Hematopoietic multipotent progenitor cell treated with erythropoietin and hydrocortisone succinate and interleukin-3 and kit ligand, for 4 days (in vitro differentiated cells): ENCODE measurements at places on chromosomes 1 and 21.

DNA sequence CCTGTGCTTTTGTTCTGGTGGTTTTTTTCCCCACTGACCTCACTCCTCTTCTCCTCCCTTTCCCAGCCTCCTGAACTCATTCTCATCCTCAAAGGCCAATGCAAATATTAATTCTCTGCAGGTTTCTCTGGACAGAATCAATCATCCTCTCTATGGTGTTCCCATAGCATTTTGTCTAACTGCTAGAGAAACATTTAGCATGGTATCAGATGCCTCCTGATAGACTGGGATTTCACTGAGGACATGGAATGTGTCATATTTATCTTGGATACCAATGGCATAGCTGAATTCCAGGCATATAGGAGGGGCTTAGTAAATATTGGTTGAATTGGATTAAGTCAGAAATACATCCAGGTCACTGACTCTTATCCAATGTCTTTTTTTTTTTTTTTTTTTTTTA lies 46.1 kb upstream of the SRP9 start:
- no peak for DNase-seq

- DNase-seq = peak; percentile 97
Measured at GRCh38 chr1:33099290-33100118, 18.6 kb downstream of the AZIN2 start.

DNA sequence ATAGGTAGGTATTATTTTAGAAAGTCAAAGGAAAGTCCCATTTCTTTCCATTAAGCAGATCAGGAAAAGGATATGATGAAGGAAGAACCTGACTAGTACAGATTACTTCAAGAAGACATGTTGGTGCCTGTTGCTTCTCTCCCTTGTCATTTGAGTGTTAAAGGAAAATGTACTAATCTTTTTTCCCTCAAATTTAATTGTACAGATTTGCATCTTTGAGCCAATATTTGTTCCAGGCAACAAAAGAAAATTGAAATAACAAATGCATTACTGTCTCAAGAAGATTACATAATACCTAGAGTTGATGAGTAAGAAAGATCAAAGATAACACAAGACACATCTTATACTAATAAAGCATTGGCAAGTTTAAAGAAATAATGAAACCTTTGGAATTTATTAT lies 566.9 kb upstream of the ZP4 start:
- DNase-seq = no peak

DNA sequence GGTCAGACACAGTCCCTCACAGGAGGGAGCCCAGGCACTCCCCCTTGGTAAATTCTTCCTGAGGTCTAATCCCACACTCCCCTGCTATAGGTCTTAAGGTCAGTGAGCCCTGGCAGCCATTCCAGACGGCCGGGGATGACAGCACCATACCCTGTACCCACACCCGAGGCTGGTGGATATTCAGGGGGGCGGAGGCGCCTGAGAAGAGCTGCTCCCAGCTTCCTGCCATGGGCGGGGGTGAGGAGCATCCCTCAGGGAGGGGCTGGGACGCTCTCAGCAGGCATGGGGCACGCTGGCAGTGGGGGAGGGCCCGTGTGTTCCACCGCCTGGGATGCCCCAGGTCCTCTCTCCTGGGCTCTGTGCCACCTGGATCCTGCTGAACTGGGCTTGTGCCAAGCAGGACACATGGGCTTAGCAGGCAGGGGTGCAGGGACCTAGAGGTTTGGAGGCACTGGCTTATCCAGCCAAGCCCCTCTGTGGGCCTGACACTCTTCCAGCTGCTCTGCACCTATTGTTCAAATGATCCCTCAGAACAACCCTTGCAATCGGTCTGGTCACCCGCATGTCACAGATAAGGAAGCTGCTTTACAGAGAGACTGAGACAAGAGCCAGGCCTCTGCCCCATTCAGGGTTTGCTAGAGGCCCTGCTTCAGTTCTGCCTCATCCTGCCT lies 5.7 kb upstream of the ADGRB2 start:
- peak; percentile 61 for DNase-seq

- peak; percentile 81 for DNase-seq
Measured at GRCh38 chr1:60833173-60833572, 249.2 kb upstream of the NFIA start.

- peak; percentile 35 for DNase-seq
Measured at GRCh38 chr1:51570063-51570710, 46.7 kb upstream of the OSBPL9 start.

- peak; percentile 77 for DNase-seq
Measured at GRCh38 chr1:173062150-173062938, 11.6 kb upstream of the TNFSF18 start.

- DNase-seq = no peak
Measured at GRCh38 chr1:66288048-66288447, 245.9 kb upstream of the SGIP1 start.

- no peak for DNase-seq
Measured at GRCh38 chr21:28402616-28402989, 590.1 kb downstream of the LTN1 start.

- DNase-seq = peak; percentile 82
Measured at GRCh38 chr1:92583821-92584760, 97.4 kb upstream of the GFI1 start.
